Foreskin fibroblast (primary cell): ENCODE measurements at places on chromosomes 6 and 20.

DNA sequence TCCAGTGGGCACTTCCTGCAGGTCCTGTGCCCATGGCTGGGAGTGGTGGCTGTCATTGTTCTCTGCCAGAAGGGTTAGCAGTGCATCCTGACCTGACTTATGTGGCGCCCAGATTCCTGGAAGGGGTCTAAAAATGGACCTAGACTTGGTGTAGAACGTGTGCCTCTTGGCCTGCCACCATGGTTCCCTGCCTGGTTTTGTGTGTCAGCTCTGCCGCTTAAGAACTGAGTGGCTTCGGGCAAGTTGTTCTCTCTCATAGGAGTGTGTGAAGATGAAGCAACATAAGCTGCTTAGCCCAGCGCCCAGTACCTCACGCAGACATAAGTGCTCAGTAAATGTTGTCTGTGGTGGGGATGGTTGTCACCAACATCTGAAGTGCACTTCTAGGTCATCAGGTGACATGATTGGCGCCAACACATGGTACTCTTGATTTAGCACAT lies 52.1 kb downstream of the PTPN1 start:
- DNase-seq: no peak

DNA sequence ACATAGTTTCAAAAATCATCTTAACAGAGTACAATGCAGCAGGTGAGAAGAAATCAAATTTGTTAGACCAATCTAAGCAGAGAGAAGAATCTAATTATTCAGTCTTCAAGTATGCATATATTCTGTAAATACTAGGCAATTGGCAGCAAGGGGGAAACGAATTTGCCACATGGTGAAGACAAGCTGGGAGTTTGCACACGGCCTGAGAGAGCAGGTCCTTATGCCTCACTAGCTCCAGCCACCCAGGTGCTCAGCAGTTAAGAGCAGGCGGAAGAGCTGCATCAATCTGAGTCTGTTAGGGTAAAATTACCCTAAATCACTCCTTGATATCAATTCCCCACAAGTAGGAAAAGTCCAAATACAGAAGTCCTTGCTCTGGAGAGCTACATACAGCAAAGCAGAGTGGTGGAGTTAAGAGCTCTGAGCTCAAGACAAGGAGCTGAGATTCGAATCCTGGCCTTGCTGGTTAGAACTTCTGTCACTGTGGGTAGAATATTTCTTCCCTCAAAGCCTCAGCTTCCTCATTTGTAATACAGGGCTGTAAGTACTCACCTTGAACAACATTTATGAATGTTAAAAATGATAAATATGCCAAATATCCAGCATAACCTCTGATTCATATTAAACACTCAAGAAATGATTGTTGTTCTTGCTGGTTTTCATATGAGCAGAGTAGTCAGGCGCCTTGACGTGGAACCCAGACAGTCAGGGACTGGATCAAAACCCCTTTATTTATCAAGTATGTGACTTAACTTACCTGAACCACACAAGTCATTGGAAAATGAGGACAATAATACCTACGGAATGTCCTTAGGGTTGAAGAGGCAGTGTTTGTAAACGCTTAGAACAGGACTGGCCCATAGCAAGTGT lies 444.2 kb downstream of the CDH26 start:
- no peak for DNase-seq

DNA sequence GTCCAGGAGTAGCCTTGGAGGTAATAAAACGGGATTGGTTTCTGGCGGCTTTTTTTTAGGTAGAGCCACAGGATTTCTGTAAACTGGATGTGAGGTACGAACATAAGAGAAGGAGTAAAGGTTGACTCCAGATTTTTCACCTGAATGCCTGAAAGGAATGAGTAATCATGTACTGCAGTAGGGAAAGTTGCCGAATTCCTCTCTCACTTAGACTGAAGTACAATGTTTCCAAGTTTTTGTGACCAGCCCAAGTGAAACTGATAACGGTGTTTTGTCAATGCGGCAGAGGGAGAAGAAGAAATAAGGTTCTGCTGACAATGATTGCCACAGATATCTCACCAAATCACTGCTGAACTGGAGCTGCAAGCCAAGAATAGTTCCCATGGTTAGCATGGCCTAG lies 75.0 kb downstream of the VTA1 start:
- DNase-seq: no peak

- DNase-seq: no peak
Observed at GRCh38 chr6:20927130-20927860, 393.0 kb downstream of the CDKAL1 start.

DNA sequence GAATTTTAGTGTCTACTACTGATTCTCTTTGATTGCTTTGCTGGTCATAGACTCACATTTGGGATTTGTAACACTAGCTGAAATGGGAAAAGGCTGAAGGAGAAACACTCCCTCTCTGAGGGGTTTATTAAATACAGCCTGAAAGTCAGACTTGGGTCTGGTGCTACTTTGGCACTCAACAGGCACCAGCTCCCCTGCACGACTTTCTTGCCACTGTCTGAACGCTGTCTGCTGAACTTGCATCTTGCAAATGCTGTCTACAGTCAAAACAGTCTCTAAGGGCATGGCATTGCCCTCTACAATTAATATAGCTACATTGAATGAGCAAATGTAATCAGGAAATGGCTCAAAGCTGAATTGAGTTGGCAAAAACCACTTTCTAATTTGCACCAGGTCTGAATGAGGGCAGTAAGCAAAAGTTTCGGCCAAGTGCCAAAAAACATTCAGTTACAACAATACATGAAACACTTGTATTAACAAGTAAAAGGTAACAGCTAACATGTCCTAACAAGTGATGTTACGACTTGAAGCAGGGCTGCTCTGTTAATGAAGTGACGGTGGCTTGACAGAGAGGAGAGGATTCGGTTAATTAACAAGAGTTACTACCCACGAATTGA lies 119.5 kb downstream of the FOXC1 start:
- no peak for DNase-seq

GRCh38 chr6:85157311-85157710 lies 292.6 kb upstream of the NT5E start:
- no peak for DNase-seq

DNA sequence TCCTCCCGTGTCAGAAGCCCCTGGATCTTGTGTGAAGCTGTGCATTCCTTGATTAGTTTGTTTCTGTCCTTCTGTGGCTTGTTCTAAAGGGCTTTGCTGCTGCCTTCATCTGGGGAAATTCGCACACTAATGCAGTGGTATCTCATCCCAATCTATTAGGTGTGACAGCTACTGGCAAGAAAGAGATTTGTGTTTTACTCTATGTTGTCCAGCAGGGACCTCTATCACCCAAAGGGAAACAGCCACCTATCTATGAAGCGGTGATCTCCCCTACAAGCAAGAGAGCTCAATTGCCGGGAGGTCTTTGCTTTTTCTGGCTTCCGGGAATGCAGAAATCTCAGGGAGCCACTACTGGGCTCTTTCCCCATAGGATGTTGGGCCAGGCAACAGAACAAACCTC lies 151.8 kb downstream of the NRN1 start:
- DNase-seq: no peak

DNA sequence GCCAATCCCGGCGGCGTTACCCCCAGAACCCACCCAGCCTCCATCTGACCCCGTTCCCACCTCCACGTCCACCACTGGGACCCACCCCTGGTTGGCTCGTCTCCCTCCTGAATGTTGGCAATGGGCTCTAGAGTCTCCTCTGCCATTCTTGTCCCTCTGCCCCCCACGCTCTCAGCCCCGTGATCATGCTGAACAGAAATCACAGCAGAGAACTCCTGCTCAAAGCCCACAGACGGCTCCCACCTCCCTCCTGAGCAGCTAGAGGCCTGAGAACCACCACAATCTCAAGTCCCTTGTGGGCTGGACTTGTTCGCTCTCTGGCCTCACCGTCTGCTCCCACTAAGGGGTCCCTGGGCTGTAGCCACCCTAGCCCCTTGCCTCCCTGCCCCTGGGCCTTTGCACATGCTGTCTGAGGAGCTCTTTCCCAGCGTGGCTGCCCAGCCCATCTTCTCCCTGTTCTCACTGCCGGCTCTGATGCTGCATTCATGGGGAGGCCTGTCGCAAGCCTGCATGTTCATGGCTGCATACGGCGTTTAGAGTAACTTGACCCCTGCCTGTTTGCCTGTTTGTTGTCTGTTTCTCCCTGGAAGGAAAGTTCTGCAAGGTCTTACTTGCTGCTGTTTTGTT lies 11.2 kb upstream of the FRMD1 start:
- DNase-seq: no peak

DNA sequence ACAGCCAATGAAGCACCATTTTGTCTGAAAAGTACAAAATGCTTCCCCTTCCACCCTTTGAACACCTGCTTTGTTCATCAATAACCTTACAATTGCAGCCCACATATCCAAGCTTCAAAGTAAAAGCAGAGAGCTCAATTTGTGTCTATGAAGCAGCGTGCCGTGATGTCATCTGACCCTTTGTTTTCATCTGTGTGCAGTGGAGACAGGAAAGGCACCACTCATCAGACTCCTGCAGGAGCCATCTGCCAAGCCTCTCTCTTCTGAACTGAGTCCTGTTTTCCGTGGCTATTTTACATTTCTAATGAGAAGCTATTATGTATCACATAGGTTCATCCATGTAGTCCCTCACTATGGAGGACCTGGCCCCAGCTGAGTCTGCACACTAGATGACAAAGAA lies 7.5 kb upstream of the LY86 start:
- DNase-seq: no peak

- no peak for DNase-seq
Observed at GRCh38 chr6:113540466-113540865, 316.7 kb upstream of the MARCKS start.

GRCh38 chr6:139373154-139373927 lies 1.1 kb downstream of the CITED2 start:
- no peak for DNase-seq

- no peak for DNase-seq
Observed at GRCh38 chr6:85372188-85372914, 77.5 kb upstream of the NT5E start.
